Activated CD4-positive, alpha-beta T cell treated with anti-CD3 and anti-CD28 coated beads, Interleukin-2, amount 50 U/mL, for 1 hour (primary cell): ENCODE measurements at places on chromosomes 12 and 14.

GRCh38 chr12:6700646-6701051, at the start of gene PIANP:
TSS of gene PIANP (minus strand) at chr12:6700815. CDS start at chr12:6698061, 2,754 bp downstream.
- DNase-seq, result peak; percentile 58

GRCh38 chr14:104252256-104253215, 114.1 kb downstream of the KIF26A start:
- DNase-seq, result no peak

- DNase-seq, result no peak
These were observed 27.0 kb downstream of the BTBD7 start for GRCh38 chr14:93305725-93306418.

DNA sequence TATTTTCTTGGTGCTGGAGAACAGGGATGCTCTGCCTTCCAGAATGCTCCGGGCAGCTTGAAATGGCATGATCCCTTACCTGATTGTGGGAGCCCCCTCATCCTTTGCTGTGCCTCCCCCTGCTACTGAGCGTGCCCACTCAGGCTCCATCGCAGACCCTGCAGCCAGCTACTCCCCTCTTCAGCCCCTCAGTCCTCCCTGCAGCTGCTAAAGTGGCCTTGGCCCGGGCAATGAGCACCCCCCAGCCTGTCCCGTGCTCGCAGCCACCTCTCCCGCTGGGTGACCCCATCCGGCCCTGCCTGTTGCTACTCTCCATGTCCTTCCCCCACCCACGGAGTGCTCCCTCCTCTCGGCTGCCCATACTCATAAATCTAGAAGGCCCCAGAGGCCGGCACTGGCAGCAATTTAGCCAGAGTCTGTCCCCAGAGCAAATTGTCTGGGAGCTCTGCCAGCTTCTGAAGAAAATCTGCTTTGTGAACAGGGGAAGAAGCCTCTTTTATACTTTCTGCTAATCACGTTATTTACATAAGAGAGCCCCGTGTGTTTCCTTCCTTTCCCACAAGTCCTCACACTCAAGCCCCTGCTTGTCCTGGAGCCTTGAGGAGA, 143.7 kb upstream of the FRMD6 start:
- no peak for DNase-seq

- DNase-seq, result peak; percentile 43
These were observed at the start of gene ABHD4 for GRCh38 chr14:22598099-22598895. TSS of gene ABHD4 (plus strand) at chr14:22598300. CDS start at chr14:22598307, 7 bp downstream.

GRCh38 chr12:15563663-15564062, 225.5 kb downstream of the EPS8 start:
- DNase-seq, result peak; percentile 12

GRCh38 chr14:49670475-49670874, 17.5 kb downstream of the POLE2 start:
- DNase-seq, result no peak

DNA sequence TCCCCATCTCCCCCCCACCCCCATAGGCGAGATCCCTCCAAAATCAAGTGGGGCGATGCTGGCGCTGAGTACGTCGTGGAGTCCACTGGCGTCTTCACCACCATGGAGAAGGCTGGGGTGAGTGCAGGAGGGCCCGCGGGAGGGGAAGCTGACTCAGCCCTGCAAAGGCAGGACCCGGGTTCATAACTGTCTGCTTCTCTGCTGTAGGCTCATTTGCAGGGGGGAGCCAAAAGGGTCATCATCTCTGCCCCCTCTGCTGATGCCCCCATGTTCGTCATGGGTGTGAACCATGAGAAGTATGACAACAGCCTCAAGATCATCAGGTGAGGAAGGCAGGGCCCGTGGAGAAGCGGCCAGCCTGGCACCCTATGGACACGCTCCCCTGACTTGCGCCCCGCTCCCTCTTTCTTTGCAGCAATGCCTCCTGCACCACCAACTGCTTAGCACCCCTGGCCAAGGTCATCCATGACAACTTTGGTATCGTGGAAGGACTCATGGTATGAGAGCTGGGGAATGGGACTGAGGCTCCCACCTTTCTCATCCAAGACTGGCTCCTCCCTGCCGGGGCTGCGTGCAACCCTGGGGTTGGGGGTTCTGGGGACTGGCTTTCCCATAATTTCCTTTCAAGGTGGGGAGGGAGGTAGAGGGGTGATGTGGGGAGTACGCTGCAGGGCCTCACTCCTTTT, 2.7 kb downstream of the GAPDH start:
- DNase-seq, result no peak

DNA sequence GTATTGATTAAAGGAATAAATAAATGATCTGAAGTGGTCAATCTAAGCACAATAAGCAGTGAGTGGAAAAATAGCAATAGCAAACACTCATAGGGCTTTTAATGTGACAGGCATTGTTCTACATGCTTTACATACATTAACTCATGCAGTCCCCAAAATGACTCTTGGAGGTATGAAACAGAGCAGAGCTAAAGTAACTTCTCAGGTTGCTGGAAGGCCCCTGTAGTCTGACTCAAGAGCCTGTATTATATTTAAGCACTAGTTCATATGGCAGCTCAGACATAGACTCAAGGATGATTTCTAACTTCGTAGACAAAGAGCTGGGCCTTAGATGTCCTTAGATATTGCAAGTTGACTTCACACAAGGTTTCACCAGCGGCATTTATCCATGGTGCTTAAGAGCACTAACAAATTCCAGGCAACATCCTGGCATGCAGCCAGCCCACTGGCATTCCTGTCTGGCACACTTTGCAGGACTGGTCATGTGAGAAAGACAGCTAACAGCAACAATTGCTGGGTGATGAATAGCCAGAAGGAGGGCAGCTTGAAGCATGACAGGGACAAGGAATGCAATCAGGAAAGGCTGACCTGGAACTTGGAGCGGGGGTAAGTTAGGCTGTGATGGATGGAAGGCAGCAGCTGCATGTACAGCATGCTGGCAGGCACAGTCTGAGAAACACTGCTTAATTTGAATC, 22.9 kb upstream of the KTN1 start:
- DNase-seq, result no peak

DNA sequence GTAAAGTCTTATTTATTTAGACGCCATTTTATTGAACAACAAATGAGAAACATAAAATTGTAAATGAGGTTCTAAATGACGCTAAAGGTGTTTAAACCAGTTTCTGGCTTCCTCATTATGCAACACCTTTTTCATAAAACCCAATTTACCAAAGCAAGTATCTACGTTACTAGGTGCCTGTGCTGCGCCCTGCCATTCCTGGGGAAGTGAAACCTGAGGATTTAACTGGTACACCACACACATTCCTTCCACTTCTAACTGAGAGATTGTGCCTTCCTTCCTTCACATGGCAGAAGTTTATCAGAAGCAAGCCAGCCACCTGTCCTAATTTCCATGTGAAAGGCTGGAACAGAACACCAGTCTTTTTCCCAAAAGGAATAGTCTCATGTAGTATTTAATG, 40.3 kb upstream of the GCH1 start:
- no peak for DNase-seq
